ENCODE measurements at places on chromosomes 7 and 10.
A peak's percentile ranks its signal among the peaks of the same experiment; 100 is the strongest.

DNA sequence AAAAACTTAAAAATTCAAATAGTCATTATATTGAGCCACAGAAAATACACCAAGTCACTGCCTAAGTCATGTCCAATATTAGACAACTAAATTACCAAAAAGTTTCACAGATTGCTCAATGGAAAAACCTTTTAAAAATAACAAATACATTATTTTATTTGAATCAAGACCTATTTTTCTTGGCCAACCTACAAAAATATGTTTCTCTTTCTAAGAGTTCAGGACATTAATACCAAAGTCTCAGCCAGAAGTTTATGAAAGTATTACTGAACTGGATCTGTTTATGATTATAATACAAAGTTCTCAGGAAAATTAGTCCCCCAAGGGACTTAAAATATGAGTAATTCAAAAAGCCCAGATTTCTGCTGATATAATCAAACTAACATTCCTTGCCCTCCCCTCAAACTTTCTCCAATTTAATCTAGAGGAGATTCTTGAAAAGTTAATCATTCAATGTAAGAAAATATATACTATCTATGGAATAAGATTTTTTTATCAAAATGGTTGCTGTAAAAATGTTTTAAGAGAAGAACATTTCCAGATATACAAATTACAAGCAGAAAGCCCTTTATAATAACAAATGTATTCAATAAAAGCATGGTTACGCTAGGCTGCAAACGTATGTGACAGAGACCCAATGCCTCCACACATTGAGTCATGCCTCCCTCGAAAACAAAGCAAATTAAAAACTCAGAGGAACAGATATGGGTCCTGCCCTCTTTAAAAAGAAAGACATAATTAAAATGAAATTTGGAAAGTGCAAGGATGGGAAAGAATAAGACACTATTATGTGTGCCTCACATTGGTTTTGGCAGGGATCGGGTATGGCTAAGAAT lies 381.6 kb downstream of the PARD3 start:
- no peak for DNase-seq

GRCh38 chr7:94440451-94441039 lies 45.9 kb downstream of the COL1A2 start:
- no peak for DNase-seq

- DNase-seq: no peak
These were observed 93.7 kb downstream of the ELAPOR2 start for GRCh38 chr7:86965727-86966120.

GRCh38 chr7:6477318-6477660 lies 29.5 kb upstream of the DAGLB start:
- no peak for DNase-seq

GRCh38 chr10:3476186-3476585 lies 303.6 kb upstream of the PITRM1 start:
- no peak for DNase-seq

DNA sequence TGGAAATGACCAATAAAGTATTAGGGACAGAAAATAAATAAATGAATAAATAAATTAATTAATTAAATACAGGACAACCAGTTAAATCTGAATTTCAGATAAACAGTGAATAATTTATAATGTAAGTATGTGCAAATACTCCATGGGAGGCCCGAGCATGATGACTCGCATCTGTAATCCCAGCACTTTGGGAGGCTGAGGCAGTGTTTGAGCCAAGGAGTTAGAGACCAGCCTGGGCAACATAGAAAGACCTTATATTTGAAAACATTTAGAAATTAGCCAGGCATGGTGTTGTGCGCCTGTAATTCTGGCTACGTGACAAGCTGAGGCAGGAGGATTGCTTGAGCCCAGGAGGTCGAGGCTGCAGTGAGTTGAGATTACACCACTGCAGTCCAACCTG lies 123.7 kb downstream of the CUL2 start:
- DNase-seq: no peak

DNA sequence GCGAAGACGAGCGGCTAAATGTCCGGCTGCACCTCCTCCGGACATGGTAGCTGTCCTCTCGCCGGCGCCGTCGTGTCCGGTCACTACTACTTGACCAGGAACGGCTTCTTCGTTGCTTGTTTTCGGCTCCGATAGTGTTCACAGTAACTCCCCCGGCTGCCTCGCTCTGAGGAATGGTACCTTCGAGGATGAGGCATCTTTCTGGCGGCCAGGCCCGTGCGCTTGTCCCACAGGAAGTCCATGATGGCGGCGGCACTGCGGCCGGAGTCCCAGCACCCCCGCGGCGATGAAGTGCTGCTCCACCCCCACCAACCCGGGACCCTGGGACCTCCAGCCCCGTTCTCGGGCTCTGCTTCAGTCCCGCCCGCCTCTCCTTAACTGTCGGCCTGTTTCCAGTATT lies 11.0 kb upstream of the CCDC126 start:
- no peak for DNase-seq

GRCh38 chr7:51010534-51010933 lies 227.8 kb upstream of the GRB10 start:
- DNase-seq: no peak

- peak; percentile 5 for DNase-seq
These were observed 28.6 kb downstream of the PDSS1 start for GRCh38 chr10:26725837-26726727.

DNA sequence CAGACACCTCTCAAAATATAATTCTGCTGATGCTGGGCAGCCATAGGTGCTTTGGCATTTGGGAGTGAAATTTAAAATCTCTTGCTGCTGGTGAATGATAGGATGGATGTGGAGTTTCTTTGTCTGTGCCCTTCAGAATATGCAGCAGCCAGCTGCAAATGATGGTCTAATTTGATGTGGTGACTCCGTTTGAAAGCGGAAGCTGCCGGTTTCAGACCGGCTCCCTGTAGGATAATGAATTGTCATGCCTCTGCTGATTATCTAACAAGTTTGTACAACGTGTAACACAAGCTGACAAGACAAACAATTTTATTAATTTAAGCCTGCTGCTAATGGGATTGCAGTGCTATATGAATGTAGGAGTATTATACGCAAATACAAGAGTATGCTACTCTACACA lies 103.5 kb downstream of the SND1 start:
- DNase-seq: no peak

DNA sequence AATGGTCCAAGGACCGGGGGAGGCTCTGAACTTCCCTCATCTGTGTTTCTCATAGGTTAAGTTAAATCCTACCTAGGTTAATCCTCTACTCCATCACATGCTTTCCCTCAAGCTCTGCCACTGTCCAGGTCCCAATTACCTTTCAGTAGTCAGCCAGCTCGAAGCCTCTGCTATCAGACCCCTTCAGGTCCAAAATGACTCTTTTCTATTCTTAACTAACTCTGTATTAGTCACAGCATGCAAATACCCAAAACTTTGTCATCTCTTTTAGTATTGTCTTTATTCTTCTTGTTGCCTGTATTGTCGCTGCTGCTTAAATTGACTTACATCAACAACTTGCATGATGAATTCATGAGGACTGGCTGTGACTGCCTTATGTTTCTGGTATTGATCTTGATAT lies 15.3 kb downstream of the PPP1R17 start:
- DNase-seq: no peak

- no peak for DNase-seq
These were observed 65.1 kb downstream of the SFMBT2 start for GRCh38 chr10:7345717-7346116.

DNA sequence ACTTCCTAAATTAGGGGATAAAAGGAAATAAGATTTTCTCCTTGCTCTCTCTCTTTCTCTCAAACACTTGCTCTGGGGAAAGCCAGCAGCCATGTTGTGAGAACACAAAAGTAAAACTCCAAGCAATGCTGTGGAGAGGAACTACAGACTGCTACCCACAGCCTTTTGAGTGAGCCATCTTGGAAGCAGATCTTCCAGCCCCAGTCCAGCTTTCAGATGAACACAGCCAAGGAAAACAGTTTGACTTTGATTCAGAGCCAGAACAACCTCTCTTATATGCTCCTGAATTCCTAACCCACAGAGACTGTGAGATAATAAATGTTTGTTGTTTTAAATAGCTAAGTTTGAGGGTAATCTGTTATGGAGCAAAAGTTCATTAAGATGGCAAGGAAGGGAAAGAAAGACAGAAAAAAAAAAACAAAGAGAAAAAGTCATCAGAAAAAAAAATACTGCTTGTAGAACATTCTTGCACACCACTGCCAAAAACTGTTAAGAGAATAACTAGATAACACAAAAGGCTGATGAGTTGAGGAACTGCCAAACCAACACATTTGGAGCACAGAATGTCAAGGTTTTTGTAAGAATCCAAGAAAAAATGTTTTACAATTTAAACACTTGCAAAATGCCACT lies 20.9 kb upstream of the PRKAR2B start:
- DNase-seq: no peak

Data from stimulated activated CD8-positive, alpha-beta memory T cell treated with anti-CD3 and anti-CD28 coated beads, Interleukin-7, amount 100 ng/mL, for 1 hour (primary cell).